ENCODE measurements at places on chromosomes 5 and 9.
A peak's percentile ranks its signal among the peaks of the same experiment; 100 is the strongest.

- no peak for DNase-seq
Observed at GRCh38 chr5:18992264-18992663, 995.7 kb downstream of the CDH18 start.

DNA sequence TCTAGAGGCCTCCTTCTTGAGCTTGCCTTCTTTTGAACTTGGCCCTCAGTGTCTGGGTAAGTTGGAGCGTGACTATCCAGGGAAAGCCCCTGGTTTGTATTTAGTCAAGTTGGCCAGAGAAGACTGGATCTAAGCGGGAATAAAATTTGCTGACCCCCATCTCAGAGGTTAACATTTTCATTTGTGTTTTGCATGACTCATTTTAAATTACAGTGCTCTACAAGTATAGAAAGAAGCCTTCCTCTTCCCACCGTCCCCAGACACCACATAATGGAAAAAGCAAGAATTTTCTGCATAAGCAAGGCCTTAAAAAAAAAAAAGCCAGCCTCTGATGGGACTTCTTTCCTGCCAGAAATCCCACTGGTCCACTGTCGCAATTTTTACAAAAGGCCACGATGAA is 27.2 kb downstream of the PIK3R1 start:
- no peak for DNase-seq

GRCh38 chr5:71011194-71011792 is 13.8 kb downstream of the NAIP start:
- DNase-seq, result no peak

GRCh38 chr9:95653246-95653645 is 136.5 kb upstream of the PTCH1 start:
- DNase-seq, result no peak

GRCh38 chr9:97963232-97963631 is 19.9 kb upstream of the ANP32B start:
- DNase-seq, result no peak

GRCh38 chr5:151077967-151078366 is 2.9 kb downstream of the TNIP1 start:
- no peak for DNase-seq

DNA sequence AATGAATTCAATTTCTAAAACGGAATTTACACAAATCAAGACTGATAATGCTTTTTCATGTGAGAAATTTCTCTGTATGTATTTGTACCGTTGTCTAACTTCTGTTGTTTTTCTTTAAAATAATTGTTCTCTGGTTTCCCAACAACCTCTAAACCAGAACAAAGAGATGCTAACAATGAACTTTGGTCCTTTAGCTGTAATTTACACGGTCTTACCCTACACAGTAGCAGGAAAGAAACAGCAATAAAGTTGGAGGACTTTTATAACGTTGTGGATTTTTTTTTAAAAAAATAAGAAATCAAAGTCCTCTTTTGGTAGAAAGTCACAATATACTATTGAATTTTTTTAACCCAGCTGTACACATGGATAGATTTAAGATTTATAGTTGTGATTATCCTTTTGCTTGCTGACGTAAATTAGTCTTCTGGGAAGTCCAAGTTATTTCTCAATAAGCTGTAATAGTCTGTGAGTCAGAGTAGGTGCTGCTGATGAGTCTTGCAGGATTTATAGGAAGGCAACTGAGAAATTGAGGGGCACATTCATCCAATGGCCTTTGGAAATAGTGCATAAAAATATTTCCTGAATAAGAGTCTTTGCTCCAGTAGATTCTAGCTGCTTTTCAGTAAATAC is 76.8 kb upstream of the PCSK1 start:
- no peak for DNase-seq

GRCh38 chr9:68822596-68823165 is 117.6 kb downstream of the PIP5K1B start:
- DNase-seq, result no peak

DNA sequence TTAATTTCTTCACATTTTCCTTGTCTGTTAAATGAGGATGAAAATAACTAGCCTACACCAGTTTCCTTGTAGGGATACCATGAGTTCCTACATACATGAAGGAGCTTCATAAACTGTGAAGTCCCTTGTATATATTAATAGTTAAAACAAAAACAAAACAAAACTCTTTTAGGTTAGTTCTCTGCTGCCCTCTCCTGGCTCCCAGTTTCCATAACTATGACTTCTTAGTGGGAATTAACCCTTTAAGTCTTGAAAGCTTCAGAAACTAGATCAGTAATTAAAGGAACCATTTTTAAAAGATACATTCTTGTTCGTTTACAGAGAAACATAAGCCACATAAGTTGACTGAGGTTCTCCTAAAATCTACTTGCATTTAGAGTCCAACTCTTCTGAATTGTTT is 500.0 kb upstream of the C9orf72 start:
- peak; percentile 59 for DNase-seq

DNA sequence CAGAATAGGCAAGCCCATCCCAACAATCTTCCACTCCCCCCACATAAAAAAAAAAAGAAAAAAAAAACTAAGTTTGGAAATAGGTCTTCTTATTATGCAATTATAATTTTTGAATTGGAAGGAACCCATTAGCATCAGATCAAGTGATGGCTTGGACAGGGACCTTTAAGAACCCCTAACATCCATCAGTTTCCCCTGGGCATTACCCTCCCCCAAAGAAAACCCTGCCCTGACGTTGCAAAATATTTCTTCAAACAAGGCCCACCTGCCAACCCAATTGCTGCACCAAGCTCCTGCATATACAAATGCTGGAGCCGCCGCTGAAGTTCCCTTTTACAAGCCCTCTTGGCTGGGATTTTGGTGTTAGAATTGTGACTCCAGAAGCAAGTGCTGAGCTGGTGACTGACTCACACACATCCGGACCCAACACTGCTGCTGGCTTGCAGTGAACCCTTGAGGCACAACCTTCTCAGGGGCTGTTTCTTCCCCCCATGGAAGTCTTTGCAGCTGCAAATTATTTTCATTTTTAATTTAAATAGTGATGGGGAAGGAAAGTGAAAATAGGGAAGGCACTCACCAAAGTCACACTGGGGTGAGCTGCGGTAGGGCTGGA is 56.1 kb upstream of the AFAP1L1 start:
- DNase-seq, result no peak

- DNase-seq, result no peak
Observed at GRCh38 chr9:79254900-79255650, 316.7 kb upstream of the TLE4 start.
